Activated CD8-positive, alpha-beta memory T cell treated with anti-CD3 and anti-CD28 coated beads for 4 hours (primary cell): ENCODE measurements at places on chromosomes 4 and X.

- DNase-seq: no peak
Observed at GRCh38 chrX:108090491-108091263, 665 bp downstream of the PSMD10 start.

DNA sequence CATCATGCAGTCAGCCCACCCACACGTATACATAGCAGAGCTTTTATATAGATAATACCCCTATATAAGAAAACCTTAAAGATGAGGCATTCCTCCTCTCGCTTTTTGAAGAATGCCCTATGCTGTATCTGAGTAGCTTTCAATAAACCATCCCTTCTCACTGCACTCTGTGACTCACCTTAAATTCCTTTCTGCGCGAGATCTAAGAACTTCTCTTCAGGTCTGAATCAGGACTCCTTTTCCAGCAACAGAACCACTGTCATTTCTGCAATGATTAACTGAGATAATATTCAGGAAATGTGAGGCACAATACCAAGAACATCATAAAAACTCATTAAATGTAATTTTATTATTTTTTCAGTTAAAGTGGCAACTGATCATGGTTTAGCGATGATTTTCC is 76.4 kb upstream of the DCLK2 start:
- no peak for DNase-seq

GRCh38 chr4:40275065-40275730 is 59.9 kb upstream of the CHRNA9 start:
- no peak for DNase-seq

DNA sequence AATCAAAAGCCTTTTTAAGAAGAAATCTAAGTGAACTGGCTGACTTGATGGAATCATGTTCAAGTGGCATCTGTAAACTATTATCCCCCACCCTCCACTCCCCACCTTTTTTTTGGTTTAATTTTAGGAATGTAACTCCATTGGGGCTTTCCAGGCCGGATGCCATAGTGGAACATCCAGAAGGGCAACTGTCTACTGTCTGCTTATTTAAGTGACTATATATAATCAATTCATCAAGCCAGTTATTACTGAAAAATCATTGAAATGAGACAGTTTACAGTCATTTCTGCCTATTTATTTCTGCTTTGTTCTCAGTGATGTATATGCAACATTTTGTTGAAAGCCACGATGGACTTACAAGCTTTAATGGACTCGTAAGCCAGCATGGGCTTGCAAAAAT is 162.3 kb downstream of the STIM2 start:
- no peak for DNase-seq

DNA sequence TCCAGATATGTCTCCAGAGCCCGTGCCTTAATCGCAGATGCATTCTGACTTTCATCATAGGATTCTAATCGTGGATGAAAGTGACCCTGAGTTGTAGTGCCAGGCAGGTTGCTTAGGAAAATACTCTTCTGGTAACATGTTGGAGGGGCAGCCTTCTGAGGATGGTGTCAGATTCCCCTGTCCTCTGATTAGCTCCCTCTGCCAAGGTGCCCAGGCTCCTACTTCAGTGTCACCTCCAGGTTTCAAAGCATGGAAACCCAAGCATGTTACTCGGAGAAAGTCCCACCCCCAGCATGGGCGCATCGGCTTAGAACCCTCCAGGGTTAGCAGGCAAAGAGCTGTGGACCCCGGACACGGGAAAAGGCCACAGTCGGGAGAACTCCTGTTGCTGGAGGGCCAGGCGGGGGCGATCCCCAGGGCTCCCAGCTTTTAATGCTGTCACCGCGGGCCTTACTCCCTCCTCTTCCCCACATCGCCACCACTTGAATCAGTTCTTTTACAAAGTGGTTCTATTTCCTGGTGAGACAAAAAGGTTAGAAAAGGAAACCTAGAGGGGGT is 44.5 kb downstream of the TRIM2 start:
- no peak for DNase-seq

DNA sequence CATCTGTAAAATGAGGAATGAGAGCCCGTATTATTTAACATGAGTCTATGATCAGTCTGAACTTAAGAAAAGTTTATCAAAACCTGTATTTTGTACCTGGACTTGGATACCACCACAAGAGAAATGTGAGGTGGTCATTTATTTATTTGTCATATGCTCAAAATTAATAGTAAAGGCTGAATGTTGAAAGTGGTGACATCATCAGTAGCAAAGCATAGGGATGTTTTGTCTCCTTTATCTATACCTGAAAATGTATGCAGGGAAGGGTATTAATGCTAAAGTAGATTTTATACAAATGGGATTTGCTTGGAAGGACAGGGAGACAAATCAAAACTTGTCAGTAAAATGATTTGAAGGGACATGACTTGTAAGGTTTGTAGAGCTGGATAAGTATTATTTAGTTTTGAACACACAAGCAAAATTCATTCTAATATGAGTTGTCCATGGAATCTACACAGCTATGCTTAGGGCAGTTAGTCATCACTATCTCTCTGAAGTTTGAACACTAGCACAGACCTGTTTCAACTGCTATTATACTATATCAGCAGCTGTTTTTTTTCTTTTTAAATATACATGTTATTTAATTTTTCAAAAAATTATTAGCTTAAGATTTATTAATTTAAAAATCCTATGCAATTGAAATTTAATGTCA is 52.4 kb upstream of the GUCY1A1 start:
- no peak for DNase-seq

DNA sequence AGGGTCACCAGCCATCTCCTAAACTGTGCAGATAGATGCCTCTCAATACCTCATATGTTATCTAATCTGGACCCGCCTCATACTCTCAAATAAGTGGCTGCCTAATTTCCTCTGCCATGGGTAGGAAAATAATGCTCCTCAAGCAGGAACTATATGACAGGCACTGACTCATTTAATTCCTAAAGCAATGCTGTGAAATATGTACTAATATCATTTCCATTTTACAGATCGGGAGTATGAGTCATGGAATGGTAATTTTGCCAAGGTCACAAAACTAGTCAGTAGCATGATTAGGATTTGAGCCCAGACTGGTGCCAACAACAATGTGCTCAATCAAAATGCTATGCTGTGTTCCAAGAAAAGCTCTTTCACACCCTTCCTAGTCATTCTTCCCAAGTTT is 3.0 kb upstream of the NXT2 start:
- DNase-seq: no peak

GRCh38 chr4:77629885-77630284 is 24.3 kb downstream of the CXCL13 start:
- DNase-seq: no peak

GRCh38 chrX:34503119-34503518 is 154.0 kb downstream of the TMEM47 start:
- DNase-seq: no peak

DNA sequence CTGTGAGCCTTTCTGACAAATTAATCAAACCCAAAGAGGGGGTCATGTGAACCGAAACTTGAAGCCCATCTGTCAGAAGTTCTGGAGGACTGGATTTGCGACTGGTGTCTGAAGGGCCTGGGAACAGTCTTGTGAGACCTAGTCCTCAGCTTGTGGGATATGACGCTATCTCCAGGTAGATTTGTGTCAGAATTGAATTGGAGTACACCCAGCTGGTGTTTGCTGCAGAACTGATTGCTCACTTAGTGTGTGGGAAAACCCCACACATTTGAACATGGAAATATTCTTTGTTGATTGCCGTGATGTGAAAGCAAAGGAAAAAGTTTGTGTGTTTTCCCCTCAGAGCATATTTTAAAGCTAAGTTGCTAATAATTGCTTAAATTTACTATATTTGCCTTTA is 30.3 kb upstream of the TMSB15B start:
- no peak for DNase-seq

DNA sequence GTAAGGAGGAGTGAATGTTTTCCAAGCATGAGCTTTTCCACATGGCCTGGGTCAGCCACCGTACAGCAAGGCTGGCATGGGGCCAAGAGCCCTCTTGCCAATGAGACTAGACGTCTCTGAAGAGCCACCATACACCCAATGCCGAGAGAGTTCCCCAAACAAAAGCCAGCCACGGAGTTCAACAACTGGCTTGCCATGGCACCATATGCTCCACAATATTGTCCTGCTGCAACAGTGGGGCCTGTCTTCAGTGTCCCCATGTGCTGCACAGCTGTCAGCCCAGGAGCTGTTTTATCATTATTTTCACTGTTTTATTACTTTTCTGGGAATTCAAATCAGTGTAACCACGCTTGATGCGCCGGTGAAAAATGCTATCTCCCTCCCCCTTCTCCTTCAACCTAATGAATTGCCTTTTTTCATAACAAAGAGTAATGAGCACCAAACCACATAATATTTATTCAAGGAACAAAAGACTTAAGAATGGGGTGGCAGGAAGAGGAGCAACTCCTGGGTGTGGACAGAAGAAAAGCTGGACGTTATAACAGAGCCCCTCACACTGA is 18.4 kb downstream of the MAML3 start:
- no peak for DNase-seq

DNA sequence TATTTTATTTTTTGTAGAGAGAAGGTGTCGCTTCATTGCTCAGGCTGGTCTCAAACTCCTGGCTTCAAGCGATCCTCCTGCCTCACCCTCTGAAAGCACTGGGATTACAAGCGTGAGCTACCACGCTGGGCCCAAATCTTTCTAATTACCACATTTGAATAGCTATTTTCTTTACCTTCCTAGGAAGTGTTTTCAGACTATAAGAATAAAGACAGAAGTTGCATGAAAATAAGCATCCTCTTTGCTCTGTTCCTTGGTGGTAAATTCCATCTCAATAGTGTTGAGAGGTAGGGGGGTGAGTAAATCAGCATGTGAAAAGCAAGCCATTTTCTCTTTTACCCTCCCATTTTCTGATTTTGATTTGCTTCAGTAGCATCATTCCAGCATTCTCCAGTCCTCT is 122.4 kb downstream of the LARP7 start:
- DNase-seq: no peak

- no peak for DNase-seq
Observed at GRCh38 chrX:24350217-24350616, 10.2 kb upstream of the SUPT20HL1 start.

DNA sequence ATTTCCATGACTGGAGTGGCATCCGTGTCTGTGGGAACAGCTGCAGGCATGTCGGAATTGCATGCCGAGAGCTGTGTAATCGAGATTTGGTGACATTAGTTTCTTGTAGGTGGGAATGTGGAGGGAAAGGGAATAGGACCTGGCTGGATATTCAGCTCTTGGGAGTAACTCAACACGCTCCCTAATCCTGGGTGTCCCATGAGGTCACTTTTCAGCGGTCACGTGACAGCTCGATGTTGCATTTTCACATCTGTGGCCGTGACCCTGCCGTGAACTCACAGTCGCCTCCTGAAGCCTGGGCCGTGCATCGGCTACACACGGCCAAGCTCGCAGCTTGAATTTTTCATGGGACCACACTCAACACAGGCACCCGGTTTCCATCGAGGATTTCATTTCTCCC is 25.8 kb upstream of the PSAPL1 start:
- no peak for DNase-seq

GRCh38 chr4:150354214-150354796 is 227.6 kb upstream of the MAB21L2 start:
- DNase-seq: no peak

DNA sequence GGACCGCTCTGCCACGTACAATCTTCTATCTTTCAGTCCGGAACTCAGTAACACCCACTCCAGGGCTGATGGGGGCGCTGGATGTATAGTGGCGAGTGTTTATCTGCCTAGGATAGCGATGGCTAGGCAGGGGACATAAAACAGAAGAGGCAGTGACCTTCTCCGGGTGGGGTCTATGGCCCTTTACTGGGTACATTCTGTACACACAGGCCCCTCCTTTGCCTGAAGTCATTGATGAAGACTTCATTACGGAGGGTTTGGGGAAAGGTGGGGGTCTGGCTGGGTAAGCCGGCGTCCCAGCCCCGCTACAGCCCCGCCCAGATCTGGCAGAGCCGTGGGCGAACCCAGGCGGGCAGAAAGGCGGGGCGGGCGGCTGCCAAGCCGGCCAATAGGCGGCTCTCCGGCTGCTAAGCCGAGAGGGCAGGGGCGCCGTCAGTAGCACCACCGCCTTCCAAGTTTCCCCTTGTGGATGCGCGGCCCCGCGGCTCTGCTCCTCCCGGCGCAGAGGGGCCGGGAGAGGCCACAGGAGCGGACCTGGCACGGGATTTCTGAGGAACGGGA is at the start of gene CHST7:
CHST7 (plus strand) TSS at position 435 of the 561 bp plus-strand sequence. CDS start 167 bp downstream, outside the sequence.
- no peak for DNase-seq

DNA sequence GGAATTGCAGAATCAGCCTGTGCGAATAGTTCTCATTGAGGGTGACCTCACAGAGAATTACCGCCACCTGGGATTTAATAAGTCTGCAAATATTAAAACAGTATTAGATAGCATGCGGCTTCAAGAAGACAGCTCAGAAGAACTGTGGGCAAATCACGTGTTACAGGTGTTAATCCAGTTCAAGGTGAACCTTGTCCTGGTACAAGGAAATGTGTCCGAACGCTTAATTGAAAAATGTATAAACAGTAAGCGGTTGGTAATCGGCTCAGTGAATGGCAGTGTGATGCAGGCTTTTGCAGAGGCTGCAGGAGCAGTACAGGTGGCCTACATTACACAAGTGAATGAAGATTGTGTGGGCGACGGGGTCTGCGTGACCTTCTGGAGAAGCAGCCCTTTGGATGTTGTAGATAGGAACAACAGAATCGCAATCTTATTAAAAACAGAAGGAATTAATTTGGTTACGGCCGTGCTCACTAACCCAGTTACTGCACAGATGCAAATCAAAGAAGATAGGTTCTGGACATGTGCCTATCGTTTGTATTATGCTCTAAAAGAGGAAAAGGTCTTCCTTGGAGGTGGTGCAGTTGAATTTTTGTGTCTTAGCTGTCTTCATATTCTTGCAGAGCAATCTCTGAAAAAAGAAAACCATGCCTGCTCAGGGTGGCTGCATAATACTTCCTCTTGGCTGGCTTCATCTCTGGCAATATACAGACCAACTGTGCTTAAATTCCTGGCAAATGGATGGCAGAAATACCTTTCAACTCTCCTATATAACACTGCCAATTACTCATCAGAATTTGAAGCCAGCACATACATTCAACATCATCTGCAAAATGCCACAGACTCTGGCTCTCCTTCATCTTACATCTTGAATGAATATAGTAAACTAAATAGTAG is 10.7 kb downstream of the BBS12 start:
- DNase-seq: no peak
